A549 treated with CpdA at 1 μM for 4 hours (cell line): ENCODE measurements at places on chromosomes 4 and X. TPM values are rescaled to one million over a fixed set of nuclear protein-coding genes. Genes with fewer than 3 reads are reported as not detected.

Gene ALAS2
- not detected in 5 replicates for total RNA-seq

Gene AKAP4
- total RNA-seq = not detected in 5 replicates

Gene GIMD1
- total RNA-seq = not detected in 5 replicates

Gene CDX4
- not detected in 5 replicates for total RNA-seq

Gene ANK2
- total RNA-seq = 0.75 to 0.93 TPM (median 0.84 TPM) in 5 replicates

Gene MAGED4B
- 5.8 to 16.8 TPM (median 11.3 TPM) in 5 replicates for total RNA-seq

Gene BRS3
- not detected in 5 replicates for total RNA-seq

Gene UGT2B11
- total RNA-seq = 0.03 to 0.06 TPM in 2 of 5 replicates, not detected in the others

Gene ARAP2
- 0.36 to 0.75 TPM (median 0.43 TPM) in 5 replicates for total RNA-seq

Gene CLGN
- 5.0 to 7.0 TPM (median 5.2 TPM) in 5 replicates for total RNA-seq

Gene PRSS12
- 0.13 to 0.40 TPM (median 0.24 TPM) in 5 replicates for total RNA-seq

Gene UGT2B10
- 0.07 to 0.09 TPM in 2 of 5 replicates, not detected in the others for total RNA-seq

Gene WAS
- total RNA-seq = 0.12 to 0.33 TPM (median 0.28 TPM) in 4 of 5 replicates, not detected in the other

Gene ENPP6
- total RNA-seq = not detected in 5 replicates

Gene SRPX2
- total RNA-seq = 2.2 to 3.1 TPM (median 3.0 TPM) in 5 replicates

Gene GPR50
- 0.11 to 0.22 TPM (median 0.18 TPM) in 4 of 5 replicates, not detected in the other for total RNA-seq

Gene TRAM1L1
- total RNA-seq = 0.51 to 1.0 TPM (median 0.65 TPM) in 5 replicates

Gene LRP2BP
- total RNA-seq = 0.08 to 0.21 TPM (median 0.14 TPM) in 5 replicates

Gene SPANXA1
- total RNA-seq = 0.21 to 0.27 TPM (median 0.21 TPM) in 3 of 5 replicates, not detected in the others

Gene GLUD2
- 1.7 to 2.9 TPM (median 2.5 TPM) in 5 replicates for total RNA-seq
